Brain pericyte (primary cell): ENCODE measurements at places on chromosomes 16 and 17.

DNA sequence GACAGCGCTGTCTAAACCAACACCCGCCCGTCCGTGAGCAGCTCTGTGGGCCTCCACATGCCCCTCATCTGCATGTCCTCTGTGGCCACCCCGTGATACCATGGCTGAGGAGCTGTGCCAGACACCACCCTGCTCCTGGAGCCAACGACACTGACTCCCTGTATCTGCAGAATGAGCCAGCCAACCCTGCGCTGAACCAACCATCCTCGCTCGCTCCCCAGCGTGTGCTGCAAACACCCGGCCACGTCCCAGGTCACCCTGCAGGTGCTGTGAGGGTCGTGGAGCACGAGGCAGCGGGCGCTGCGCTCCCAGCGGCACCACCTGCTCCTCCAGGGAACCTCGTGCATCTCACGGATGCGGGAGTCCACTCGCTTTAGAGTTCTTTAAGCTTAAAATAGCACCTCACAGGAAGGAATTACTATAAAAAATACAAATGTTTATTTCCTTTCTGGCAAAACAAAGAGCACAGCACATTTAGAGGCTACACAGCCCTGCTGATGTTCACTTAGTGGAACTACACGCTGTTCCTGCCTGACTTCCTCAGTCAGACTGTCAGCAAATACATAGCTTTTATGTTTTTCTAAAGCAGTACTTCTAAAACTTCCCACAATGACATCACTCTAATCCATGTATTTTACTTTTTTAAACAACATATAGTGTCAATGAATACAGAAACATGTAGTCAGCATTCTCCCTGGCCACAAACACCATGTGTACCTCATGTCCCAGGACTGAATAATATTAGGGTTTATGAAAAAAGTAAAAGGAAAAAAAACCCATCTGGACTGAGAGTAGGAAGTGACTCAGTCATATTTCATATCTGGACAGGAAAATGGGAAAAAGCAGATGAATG lies 43.5 kb downstream of the MAP1LC3B start:
- DNase-seq: peak; percentile 61

- DNase-seq: no peak
Measured at GRCh38 chr16:7946142-7946541, 613.5 kb downstream of the RBFOX1 start.

DNA sequence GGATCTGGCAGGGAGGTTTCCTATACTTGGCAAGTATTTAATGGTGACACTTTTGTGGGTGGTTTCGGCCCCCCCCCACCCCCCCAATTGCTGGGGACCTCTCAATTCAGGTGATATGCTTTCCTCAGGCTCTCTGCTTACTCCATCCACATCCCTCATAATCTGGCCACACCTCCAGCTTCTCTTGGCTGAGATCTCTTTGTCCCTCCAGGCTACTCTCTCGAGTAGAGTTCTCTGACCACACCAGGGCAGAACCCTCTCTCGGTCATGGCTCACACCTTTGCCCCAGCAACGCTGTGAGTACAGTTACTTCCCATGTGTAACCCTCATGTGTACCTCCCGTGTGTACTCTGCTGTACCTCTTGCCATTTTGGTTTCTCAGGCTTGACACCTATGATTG lies 34.1 kb upstream of the SRSF1 start:
- no peak for DNase-seq

- no peak for DNase-seq
Measured at GRCh38 chr17:34009912-34010311, 245.2 kb upstream of the CCL2 start.

GRCh38 chr16:8283195-8283594 lies 307.1 kb downstream of the TMEM114 start:
- DNase-seq: no peak

DNA sequence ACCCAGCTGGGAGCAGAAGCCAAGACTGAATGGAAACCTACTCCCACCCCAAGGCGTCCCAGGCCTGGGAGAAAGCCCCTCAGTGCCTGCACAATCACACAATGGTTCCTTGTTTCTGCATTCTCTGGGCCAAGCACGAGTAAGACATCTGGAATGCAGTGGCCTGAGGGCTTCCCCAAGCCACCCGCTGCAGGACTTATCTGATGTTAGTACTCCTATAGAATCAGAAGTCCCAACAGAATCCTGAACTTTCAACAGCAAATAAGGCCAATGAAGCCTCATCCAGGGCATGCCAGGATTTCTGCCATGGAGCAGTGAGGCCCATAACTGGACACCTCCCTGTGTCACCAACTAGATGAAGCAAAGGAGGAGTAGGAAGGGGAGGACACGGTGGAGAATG lies 28.6 kb downstream of the MYO18A start:
- no peak for DNase-seq

- no peak for DNase-seq
Measured at GRCh38 chr16:69311533-69312387, 610 bp downstream of the VPS4A start.

DNA sequence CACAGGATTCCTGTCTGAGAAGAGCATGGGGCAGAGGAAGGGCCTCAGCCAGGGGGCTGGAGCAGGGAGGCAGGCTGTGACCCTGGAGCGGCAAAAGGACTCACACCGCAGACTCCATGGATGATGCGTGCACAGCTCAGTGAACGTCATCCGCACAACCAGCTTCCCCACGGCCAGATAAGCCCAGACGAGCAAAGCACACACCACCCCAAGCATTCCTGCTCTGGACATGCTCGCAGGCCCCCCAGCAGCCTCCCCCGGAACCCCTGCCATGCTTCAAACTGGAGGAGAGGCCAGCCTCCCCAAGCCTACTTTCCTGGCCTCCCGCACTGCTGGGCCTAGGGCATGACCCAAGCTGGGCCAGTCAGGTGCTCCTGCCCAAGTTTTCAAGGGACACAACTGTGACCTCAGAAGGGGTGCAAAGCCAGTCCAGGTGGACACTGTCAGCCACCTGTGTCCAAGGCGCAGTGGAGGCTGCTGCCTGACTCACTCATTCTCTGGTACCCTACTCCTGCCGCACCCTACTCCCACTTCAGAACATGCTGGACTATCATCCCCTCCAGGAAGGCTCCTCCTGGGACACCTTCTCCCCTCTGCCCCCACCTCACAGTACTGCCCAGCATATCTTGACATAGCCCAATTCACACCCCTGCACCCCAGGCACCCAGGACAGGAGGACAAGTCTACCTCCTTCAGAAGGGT lies 4.8 kb downstream of the BCAR1 start:
- DNase-seq: no peak
